ENCODE measurements at places on chromosomes 7 and 10.

- no peak for DNase-seq
These were observed 593.6 kb downstream of the GRM8 start for GRCh38 chr7:126659124-126659523.

DNA sequence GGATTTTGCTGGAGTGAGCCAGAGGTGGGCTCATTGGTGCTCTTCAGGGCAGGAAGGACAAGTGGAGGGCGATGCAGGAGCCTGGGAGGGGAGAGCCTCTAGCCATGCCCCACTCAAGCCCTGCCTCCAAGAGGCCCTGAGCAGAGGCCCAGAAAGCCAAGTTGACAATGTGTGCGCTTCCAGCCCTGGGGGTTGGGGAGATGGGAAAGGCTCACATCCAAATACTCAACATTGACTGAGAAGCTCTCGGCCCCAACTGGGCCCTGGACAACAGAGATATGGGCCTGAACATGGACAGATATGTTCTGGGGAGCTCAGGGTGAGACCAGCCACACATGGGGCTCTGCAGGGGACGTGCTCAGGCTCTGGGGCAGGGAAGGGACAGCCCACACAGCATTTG is 39.0 kb downstream of the FRMPD2 start:
- no peak for DNase-seq

- no peak for DNase-seq
These were observed 9.4 kb downstream of the ARID5B start for GRCh38 chr10:61910894-61911293.

- no peak for DNase-seq
These were observed 45.3 kb downstream of the RASGEF1A start for GRCh38 chr10:43221419-43222209.

GRCh38 chr10:27646604-27647175 is 98.9 kb downstream of the MKX start:
- DNase-seq: no peak

DNA sequence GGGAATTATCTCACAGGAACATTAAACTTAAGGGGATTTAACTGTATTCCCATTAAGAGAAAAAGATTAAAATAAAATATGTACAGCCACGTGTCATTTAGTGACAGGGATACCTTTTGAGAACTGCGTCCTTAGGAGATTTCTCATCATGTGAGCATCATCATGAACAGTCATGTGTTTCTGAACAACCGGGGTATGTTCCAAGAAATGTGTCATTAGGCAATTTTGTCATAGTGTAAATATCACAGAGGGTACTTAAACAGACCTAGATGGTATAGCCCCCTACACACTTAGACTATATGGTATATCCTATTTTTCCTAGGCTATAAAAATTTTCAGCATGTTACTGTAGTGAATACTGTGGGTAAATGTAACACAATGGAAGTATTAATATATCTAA is 840.3 kb downstream of the CNTNAP2 start:
- DNase-seq: no peak

- no peak for DNase-seq
These were observed 116.6 kb upstream of the RSU1 start for GRCh38 chr10:16933783-16934182.

DNA sequence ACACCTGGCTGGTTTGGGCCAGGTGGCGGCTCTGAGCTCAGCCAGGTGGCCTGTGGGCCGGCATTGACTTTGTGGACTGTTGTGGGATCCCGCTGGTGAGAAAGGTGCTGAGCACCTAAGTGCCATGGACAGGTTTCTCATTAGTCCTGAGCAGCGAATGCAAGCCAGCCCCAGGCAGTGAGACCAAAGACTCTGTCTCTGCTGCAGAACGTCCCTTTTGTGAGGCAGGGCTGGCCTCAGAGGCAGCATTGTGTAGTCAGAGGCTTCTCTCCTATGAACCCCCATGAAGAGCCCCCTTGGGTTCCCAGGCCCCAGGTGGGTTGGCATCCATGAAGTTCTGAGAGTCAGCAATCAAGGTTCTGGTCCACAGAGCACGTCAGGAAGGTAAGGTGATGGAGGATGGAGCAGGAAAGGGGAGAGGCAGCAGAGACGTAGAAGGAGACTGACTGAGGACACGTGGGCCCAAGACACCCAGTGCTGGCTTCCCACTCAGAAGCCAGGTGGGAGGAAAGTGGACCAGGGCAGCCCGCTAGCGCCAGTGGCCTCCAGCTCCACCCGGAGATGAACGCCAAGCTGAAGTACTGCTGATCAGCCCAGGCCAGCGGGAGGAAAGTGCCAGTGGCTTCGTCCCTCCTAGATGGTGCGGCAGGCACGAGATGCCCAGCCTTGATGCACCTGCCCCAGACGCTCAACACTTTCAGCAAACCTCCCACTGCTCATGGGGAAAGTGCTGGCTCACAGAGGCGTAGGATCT is 19.2 kb upstream of the PTPRN2 start:
- DNase-seq: no peak

GRCh38 chr10:99330347-99330924 is 1.3 kb downstream of the CNNM1 start:
- DNase-seq: no peak

DNA sequence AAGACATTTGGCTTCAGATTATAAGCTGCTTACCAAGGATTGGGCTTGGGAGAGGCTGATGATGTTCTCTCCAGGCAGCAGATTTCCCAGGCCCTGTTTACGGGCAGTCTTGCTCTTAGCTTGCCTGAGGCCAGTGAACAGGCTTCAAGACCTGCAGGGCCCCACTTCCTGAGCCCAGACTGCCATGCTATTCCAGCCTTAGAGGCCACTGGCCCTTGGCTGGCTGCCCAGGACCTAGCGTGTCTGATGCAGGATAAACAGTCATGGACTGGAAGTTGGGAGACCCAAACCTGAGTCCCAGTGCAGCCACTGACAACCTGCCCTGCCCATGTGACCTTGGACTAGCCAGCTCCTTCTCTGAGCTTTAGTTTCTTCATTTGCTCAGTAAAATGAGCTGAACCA is 2.9 kb downstream of the PRXL2A start:
- no peak for DNase-seq

DNA sequence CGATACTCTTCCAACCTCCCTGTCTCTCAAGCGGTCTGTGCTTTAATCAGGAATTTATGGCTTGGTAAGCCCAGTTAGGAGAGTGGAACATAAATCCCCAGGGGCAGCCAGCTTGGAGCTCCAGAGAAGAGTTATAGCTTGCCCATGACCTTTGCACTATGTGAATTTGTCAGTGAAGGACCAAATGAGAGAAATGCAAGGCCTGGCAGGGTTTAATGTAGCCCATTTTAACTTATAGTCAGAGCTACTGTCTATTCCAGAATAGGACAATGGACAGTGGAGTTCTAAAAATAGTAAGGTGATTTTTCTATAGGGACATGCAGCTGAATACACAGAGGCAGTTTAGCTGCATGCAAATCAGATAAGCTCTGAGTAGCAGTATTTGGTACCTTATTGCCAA is 142.6 kb upstream of the CAV2 start:
- no peak for DNase-seq

DNA sequence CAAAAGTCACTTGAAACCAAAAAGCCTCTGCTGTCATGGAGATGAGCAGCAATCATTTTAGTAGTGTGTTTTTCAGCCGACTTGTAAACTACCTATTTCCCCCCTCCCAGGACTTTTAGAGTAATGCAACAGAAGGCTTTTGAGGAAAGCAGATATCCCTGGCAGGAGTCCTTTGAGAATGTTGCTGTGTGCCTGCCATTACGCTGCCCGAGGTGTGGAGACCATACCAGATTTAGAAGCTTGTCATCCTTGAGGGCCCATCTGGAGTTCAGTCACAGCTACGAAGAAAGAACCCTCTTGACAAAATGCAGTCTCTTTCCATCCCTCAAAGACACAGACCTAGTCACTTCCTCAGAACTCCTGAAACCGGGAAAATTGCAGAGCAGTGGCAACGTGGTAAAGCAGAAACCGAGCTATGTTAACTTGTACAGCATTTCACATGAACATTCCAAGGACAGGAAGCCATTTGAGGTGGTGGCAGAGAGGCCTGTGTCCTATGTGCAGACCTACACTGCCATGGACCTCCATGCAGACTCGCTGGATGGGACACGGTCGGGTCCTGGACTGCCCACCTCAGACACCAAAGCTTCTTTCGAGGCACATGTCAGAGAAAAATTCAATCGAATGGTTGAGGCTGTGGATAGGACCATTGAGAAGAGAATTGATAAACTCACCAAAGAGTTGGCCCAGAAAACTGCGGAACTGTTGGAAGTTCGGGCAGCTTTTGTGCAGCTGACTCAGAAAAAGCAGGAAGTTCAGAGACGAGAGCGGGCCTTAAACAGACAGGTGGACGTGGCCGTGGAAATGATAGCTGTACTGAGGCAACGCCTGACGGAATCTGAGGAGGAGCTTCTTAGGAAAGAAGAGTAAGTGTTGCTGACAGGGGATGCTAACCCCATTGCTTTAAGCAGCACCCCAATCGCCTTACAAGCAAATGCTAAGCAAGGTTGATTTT is 2.2 kb downstream of the ZNF365 start:
- no peak for DNase-seq
